Neural progenitor cell (in vitro differentiated cells): ENCODE measurements at places on chromosomes 6 and 20. TPM values are rescaled to one million over a fixed set of nuclear protein-coding genes. Genes with fewer than 3 reads are reported as not detected.

MLN gene
- not detected in 2 replicates for total RNA-seq

LGSN gene
- 0.09 and 0.40 TPM in 2 replicates for total RNA-seq

RBCK1 gene
- total RNA-seq = 24.3 and 60.7 TPM in 2 replicates

CSTF1 gene
- total RNA-seq = 72.7 and 87.2 TPM in 2 replicates

PDE7B gene
- 0.04 and 0.12 TPM in 2 replicates for total RNA-seq

CGAS gene
- 0.62 and 0.90 TPM in 2 replicates for total RNA-seq

RHAG gene
- not detected in 2 replicates for total RNA-seq

HLA-DOA gene
- total RNA-seq = 38.0 and 52.2 TPM in 2 replicates

B3GALT4 gene
- 1.1 and 2.1 TPM in 2 replicates for total RNA-seq

SLC32A1 gene
- 0.04 and 0.37 TPM in 2 replicates for total RNA-seq

ACTL10 gene
- 0.19 TPM in 1 of 2 replicates, not detected in the other for total RNA-seq

PTPRK gene
- total RNA-seq = 30.9 and 35.0 TPM in 2 replicates

PRL gene
- not detected in 2 replicates for total RNA-seq

GZF1 gene
- total RNA-seq = 12.9 and 13.8 TPM in 2 replicates

DNA sequence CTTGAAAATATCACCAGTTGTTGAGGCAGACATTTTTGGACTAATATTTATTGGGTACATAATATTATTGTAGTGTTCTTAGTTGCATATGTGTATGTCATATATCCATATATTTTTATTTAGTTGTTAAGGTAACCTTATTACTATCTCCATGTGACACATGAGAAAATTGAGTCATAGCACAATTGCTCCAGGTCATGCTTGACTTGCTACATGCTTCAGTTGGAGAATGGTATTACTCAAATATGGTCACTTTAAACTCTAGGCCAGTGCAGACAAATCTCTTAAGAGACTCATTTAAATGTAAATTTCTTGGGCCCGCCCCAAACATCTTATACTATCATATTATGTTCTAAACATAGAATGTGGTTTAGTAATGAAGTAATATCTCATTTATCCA is 246.1 kb downstream of the RIMS1 start:
- H3K4me1 ChIP-seq = no peaks in the 10 kb centered on the region
- DNase-seq = no peak
- no peak overlapping the region for H3K27ac ChIP-seq
- H3K36me3 ChIP-seq = no peaks in the 10 kb centered on the region

GRCh38 chr6:156279261-156279969 is 497.8 kb upstream of the ARID1B start:
- no peak overlapping the region for H3K27ac ChIP-seq
- no peak overlapping the region for H3K4me3 ChIP-seq
- H3K4me1 ChIP-seq = peaks cover 6% of the 10 kb centered on the region
- H3K36me3 ChIP-seq = no peaks in the 10 kb centered on the region
- DNase-seq = no peak

DNA sequence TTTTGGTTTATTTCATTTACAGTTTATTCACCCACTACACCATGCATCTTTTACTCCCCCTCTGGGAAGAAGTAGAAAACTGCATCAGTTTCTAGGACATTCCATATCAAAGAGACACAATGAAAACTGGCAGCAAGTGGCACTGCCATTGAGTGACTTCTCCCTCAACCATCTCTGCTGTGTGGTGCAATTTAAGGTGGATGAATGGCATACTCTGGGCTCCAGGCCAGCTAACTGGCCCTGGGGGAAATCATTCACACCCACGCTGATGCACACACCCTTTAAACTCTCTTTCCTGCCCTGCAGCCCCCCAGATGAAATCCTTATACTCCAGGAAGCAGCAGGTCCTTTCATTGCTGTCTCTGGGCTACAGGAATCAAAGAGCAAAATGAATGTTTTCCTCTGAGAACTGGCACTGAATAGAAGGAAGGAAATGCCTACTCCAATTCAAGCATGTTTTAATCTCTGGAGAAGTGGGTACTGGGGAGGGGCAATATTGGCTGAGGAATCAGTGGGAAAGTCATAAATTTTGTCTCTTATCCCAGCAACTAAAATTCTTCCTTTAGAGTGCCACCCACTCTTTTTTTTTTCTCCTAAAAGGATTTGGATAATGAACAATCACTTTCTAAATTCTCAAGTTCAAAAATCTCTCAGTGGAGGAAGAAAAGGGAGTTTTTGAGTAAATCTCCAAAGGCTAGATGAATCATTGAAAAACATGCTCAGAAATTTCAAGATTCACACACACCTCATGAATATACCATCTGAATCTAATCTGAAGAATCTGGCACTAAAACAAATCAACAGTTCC is 16.9 kb upstream of the RFPL4B start:
- H3K27me3 ChIP-seq = no peaks in the 10 kb centered on the region
- no peak for DNase-seq
- H3K4me1 ChIP-seq = peaks cover 4% of the 10 kb centered on the region
- H3K36me3 ChIP-seq = no peaks in the 10 kb centered on the region

- H3K4me3 ChIP-seq = no peak overlapping the region
- H3K36me3 ChIP-seq = no peaks in the 10 kb centered on the region
- H3K27me3 ChIP-seq = no peaks in the 10 kb centered on the region
- H3K27ac ChIP-seq = no peak overlapping the region
Observed at GRCh38 chr6:116847227-116847626, 18.3 kb upstream of the GPRC6A start.

GRCh38 chr6:45787384-45787783 is 228.3 kb downstream of the CLIC5 start:
- no peaks in the 10 kb centered on the region for H3K36me3 ChIP-seq
- peaks cover 37% of the 10 kb centered on the region for H3K4me1 ChIP-seq
- no peaks in the 10 kb centered on the region for H3K27me3 ChIP-seq
- DNase-seq = no peak

DNA sequence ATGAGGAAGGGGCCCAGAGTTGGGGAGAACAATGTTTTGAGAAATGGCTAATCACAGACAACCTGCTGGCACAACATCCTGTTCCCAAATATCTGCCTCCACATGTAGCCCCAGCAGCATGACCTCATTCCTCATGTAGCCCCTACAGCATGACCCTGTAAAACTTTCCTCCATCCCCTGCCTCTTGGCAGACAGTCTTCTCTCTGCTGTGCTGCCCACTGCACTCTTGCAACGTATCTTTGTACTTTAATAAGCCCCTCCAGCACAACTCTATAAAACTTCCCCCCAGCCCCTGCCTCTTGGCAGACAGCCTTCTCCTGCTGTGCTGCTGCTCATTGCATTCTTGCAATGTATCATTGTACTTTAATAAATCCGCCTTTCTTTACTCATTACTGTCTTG is 278.8 kb downstream of the HDGFL1 start:
- H3K4me3 ChIP-seq = no peak overlapping the region
- H3K36me3 ChIP-seq = no peaks in the 10 kb centered on the region
- DNase-seq = no peak
- H3K27me3 ChIP-seq = no peaks in the 10 kb centered on the region
- H3K27ac ChIP-seq = no peak overlapping the region

- H3K4me1 ChIP-seq = peaks cover 12% of the 10 kb centered on the region
- H3K27me3 ChIP-seq = no peaks in the 10 kb centered on the region
- no peak overlapping the region for H3K4me3 ChIP-seq
- no peak overlapping the region for H3K27ac ChIP-seq
Observed at GRCh38 chr6:90898763-90899162, 311.9 kb upstream of the MAP3K7 start.

DNA sequence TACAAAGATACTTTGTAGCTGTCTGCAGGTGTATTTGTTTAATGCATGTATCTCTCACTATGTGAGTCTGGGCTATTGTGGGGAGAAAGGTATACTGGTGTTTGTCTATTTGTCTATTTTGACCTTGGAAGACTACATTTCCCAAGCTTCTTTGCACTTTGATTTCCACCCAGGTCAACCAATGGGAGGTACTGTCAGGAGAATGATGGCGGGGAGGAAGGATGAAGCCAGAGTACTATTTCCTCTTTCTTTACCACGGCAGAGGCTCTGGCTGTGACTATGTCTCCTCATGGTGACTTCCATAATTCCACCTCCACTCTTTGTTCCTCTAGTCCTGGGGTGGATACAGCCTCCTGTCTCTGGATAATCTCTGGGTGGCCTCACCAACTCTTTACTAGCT is 23.1 kb downstream of the LBP start:
- no peaks in the 10 kb centered on the region for H3K4me1 ChIP-seq
- H3K27me3 ChIP-seq = no peaks in the 10 kb centered on the region
- no peak overlapping the region for H3K27ac ChIP-seq

DNA sequence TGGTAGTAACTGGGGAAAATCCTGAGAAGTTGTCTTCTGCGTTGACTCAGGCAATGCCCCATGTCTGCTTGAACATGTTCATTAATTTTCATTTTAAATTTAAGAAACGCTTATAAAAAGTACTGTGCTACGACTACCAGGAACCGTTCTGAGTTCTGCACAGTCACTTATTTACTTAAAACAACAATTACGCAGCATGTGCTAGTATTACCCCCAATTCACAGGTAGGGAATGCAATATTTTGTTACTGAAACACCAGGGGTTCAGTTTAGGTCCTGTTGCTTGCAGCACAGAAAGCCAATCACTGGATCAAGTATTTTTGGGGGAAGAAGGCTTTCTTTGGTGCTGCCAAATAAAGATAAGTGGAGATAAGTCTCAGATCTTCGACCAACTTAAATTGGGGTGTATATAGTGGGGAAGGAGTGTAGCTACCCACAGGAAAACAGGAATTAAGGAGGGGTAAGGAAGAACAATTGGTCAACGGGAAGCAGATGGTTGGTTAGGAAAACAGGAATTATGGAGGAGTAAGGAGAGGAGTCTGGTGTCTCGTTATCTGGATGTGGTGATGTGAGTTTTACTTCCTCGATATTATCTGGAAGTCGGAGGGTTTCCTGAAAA is 5.2 kb upstream of the LRP11 start:
- DNase-seq = no peak
- H3K4me1 ChIP-seq = no peaks in the 10 kb centered on the region
- no peaks in the 10 kb centered on the region for H3K36me3 ChIP-seq
- H3K27me3 ChIP-seq = no peaks in the 10 kb centered on the region
- no peak overlapping the region for H3K4me3 ChIP-seq
- H3K27ac ChIP-seq = no peak overlapping the region

DNA sequence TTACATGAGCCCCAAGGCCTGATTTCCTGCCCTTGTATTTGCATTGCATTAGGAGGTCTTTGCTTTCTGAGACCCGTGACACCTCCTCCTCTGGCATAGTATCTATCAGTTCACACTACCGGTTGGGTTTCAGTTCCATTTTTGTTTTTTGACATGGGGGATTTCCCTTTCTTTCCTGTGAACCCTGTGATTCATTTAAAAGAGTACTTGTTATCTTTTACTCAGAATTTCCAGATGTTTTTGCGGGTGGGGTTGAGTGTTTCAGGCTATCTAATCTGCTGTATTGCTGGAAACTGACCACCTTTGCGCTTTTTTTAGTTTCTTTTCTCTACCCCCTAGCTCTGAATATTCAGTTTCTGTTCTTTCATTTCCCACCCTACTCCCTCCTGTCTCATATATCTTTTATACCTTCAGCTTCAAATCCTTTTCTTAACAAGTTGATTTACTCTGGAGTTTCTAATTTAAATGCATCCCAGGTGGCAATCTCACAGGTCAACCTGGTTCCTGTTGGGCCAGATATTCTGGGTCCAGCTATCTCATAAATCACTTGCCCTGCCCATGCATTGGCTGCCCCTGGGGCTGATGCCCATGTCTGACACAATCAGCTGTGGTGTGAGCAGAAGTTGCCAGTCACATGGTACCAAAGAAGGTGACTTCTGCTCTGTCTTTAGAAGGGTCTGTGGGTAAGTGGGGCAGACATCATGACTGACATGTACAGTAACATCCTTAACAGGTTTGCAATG is 14.3 kb upstream of the NCOA3 start:
- H3K36me3 ChIP-seq = no peaks in the 10 kb centered on the region
- H3K27ac ChIP-seq = no peak overlapping the region
- DNase-seq = no peak
- no peaks in the 10 kb centered on the region for H3K27me3 ChIP-seq
- no peak overlapping the region for H3K4me3 ChIP-seq

- no peak for DNase-seq
- H3K4me3 ChIP-seq = no peak overlapping the region
- H3K4me1 ChIP-seq = peaks cover 43% of the 10 kb centered on the region
- H3K36me3 ChIP-seq = no peaks in the 10 kb centered on the region
Observed at GRCh38 chr6:56739836-56740815, 97.4 kb upstream of the DST start.

GRCh38 chr6:74853991-74854390 is 351.9 kb downstream of the COL12A1 start:
- H3K4me3 ChIP-seq = no peak overlapping the region
- H3K27me3 ChIP-seq = no peaks in the 10 kb centered on the region
- H3K36me3 ChIP-seq = no peaks in the 10 kb centered on the region
- DNase-seq = no peak
- no peak overlapping the region for H3K27ac ChIP-seq

DNA sequence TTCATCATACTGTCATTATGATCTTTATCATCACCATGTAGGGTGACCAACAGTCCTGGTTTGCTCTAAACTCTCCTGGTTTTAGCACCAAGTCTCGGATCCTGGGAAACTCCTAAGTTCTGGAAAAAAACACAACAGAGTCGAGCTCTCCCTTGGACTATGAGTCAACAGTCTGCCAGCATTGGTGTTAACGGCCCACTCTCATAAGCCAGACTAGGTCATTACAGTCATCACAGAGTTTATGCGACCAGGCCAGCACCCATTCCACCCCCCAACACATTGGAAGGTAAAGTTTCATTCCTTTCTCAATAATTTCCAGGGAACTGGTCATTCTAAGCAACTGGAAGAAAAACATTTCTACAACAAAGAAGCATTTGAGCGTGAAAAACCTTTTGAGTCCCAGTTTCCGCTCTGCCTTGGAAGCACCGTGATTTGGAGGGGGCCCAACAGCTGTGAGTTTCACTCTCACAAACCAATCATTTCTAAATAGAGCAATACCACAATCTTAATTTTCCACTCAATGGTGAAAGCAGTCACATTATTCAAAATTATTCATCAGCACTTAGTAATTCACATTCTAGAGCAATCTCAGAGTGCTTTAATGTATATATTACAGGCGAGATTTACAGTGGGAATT is 445.0 kb downstream of the CDH26 start:
- no peak for DNase-seq
- no peak overlapping the region for H3K4me3 ChIP-seq
- H3K36me3 ChIP-seq = no peaks in the 10 kb centered on the region
- no peak overlapping the region for H3K27ac ChIP-seq

- DNase-seq = peak; percentile 90
- H3K27me3 ChIP-seq = no peaks in the 10 kb centered on the region
Observed at GRCh38 chr20:11271319-11271718, 597.5 kb upstream of the JAG1 start.

- no peaks in the 10 kb centered on the region for H3K27me3 ChIP-seq
- peaks cover 16% of the 10 kb centered on the region for H3K4me1 ChIP-seq
- no peaks in the 10 kb centered on the region for H3K36me3 ChIP-seq
- H3K4me3 ChIP-seq = no peak overlapping the region
Observed at GRCh38 chr6:79646006-79646405, 14.9 kb downstream of the SH3BGRL2 start.

GRCh38 chr20:51313358-51313827 is 229.1 kb downstream of the NFATC2 start:
- no peaks in the 10 kb centered on the region for H3K27me3 ChIP-seq
- H3K36me3 ChIP-seq = no peaks in the 10 kb centered on the region

DNA sequence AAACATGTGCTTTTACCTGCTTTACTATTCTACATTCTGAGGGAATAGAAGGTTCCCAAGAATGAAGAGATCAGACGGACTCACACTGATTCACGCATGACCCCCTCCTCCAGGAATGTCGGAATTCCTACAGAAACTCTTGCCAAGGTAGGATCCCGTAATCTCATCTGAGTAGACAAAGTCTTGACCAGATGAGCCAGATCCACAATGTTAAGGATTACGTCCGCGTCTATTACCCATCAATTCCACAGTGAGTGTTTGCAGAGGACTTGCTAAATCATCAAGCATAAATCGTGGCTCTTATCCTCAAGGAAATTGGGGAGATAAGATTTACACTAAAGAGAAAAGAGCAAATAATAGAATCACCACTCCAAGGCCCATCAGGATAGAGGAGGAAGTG is 245.9 kb upstream of the FOXQ1 start:
- H3K27me3 ChIP-seq = no peaks in the 10 kb centered on the region
- H3K36me3 ChIP-seq = no peaks in the 10 kb centered on the region
- no peak for DNase-seq
- no peak overlapping the region for H3K4me3 ChIP-seq
- H3K27ac ChIP-seq = no peak overlapping the region
- no peaks in the 10 kb centered on the region for H3K4me1 ChIP-seq
